CD4-positive, alpha-beta T cell treated with Interferon alpha-2 for 1 hour (primary cell): ENCODE measurements at places on chromosomes 2 and 18.

DNA sequence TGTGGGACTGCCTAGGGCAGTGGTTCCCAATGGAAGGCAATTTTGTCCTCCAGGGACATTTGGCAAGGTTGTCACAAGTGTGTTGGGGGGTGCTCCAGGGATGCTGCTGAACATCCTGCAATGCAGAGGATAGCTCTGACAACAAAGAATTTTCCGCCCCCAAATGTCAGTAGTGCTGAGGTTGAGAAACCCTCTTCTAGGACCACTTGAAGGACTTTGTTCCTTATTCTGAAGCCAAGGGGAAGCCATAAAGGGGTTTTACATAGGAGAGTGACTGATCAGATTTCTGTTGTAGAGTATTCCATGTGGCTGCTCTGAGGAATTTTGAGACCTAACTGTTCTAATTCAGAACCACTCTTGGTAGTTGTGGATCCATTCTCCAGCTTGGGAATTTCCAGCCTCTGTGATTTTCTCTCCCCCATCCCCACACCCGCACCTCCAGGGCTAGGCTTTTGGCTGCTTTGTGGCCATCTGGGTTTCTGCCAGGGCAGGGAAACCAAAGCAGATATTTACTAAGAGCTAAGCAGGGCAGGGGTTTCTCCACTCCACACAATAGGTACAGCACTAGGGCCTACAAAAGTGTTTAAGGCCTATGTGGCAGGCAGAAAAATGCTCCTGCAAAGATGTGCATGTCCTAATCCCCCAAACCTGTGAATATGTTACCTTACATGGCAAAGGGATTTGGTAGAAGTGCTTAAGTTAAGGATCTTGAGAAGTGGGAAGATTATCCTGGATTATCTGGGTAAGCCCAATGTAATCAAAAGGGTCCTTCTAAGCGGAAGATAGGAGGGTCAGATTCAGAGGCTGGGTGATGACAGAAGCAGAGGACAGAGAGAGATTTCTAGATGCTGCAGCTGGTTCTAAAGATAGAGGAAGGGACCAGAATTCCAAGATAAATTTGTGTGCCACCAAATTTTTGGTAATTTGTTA, 135.4 kb downstream of the TMEM17 start:
- no peak for DNase-seq

- no peak for DNase-seq
Measured at GRCh38 chr2:71850306-71850801, 297.3 kb downstream of the CYP26B1 start.

DNA sequence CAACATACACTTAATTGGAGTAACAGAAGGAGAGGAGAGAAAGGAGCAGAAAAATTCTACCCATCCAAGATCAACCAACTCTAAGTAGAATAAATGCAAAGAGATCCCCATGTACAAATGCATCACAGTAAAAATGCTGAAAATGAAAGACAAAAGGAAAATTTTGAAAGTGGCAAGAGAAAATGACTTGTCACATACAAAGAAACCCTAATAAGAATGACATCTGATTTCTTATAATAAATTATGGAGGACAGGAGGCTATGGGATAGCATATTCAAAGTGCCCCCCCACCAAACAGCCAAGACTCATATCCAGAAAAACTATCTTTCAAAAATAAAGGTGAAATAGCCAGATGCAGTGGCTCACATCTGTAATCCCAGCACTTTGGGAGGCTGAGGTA, 22.2 kb upstream of the INPP4A start:
- DNase-seq, result no peak

GRCh38 chr2:227411320-227411989, 23.7 kb upstream of the SCYGR1 start:
- DNase-seq, result no peak

GRCh38 chr2:6381326-6381725, 484.4 kb downstream of the CMPK2 start:
- DNase-seq, result no peak

DNA sequence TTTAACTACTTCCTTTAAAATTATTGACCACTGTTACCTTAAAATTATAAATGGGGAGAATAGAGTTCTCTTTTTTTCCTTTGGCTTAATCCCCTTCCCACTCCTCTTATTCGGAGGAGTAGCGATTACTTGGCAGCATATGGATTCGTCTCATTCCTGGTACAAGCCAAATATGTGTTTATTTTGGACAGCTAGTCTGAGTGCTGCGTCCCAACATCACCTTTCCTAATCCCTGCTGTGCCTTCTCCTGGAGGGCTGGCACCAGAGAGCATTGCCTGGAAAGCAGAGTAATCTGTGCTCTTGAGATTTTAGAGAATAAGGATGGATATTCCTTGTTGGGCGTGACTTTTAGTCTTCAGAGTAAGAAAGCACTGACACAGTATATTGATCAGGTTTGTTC, 185.6 kb downstream of the AGAP1 start:
- no peak for DNase-seq

GRCh38 chr18:21457179-21457535, 143.3 kb downstream of the ESCO1 start:
- no peak for DNase-seq

GRCh38 chr2:201779901-201780673, 646 bp downstream of the ALS2 start:
- DNase-seq, result no peak

DNA sequence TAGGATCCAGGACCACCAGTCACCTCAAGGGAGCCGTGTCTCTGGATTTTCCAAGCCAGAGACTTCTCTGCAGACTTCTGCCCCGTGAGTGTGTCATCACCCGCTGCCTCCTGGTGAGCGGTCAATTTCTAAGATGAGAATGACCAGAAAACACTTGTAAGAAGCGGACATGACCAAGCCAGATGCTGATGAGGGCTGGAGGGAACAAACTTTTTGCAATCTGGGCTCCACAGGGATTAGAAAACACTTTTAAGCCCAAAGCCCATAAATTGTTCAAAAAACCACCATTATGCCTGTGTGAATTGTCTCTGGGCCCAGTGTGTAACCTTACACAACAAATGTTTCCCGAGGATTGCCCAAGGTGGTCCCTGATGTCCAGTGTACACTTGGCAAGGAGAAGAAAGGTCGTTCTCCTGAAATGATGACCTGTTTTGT, 5.3 kb upstream of the NPPC start:
- no peak for DNase-seq

- no peak for DNase-seq
Measured at GRCh38 chr2:143463719-143464118, 334.5 kb downstream of the ARHGAP15 start.

DNA sequence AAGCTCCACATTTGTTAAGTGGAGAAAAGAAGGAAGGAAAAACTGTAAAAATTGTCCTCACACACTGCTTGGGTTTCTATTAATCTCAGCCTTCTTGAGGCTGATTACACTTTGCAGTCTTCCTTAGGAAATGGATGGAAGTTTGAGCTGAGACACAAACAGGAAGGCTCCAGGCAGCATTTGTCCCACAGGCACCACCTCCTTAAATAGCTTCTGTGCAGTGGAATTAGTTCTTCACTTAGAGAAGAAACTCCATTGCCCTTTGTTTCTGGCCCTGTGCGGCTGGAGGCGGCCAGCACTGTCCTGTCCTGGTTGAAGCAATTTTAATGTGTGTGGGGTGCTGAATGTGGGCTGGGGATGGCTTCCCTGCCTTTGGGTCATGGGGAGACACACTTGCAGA, 44.3 kb downstream of the ARHGAP28 start:
- no peak for DNase-seq

DNA sequence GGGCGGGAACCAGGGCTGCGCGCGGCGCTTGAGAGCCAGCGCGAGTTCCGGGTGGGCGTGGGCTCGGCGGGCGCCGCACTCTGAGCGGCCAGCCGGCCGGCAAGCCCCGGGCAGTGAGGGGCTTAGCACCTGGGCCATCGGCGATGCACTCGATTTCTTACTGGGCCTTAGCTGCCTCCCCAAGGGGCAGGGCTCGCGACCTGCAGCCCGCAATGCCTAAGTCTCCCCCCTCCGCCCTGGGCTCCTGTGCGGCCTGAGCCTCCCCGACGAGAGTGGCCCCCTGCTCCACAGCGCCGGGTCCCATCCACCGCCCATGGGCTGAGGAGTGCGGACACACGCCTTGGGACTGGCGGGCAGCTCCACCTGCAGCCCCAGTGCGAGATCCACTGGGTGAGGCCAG, 36.5 kb upstream of the MAP2 start:
- DNase-seq, result no peak

GRCh38 chr2:148039783-148040182, 18.9 kb downstream of the MBD5 start:
- no peak for DNase-seq

DNA sequence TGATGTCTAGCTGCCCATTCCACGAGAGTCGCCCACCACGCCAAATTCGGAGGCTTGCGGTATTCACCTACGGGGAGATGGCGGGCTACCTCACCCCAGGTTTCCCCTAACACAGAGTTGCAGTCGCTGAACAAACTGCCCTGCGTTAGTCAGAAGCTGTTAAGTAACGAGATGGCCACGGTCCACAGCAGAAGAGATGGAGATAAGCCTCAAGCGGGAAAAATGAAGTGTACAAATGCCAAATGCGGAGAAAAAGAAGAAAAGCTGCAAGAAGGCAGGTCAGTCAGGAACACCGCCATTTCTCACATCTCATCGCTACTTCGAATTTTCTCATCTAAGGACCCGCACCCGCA, 425 bp downstream of the ASB3 start:
- peak; percentile 41 for DNase-seq
